Fibroblast of skin of abdomen (primary cell): ENCODE measurements at places on chromosomes 3 and 15.

DNA sequence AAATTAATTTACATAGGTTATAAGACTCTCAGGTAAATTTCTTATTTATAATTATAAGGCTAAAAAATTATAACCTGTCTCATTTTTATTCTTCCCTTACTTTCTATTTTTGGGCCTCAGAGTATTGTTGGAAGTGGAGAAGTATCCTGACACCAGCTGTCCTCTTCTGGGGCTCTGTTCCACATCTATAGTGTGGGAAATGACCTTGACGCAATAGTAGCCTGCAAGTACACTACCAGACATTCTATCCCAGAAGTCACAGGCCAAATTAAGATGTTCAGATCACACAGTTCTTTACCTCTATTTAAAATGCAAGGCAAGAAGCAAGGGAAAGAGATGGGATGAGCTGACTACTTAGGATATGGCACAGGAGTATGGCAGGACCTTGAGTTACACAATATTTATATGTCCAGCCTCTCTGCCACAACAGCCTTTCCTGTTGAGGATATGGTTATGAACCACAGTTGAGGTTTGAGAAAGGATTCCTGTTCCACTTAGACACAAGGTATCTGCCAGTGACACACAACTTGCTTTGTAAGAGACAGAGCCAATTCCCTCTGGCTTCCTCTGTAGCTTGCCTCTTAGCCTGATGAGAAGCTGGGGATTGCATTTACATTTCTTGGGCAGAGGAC, 158.0 kb upstream of the IL12A start:
- DNase-seq = no peak

DNA sequence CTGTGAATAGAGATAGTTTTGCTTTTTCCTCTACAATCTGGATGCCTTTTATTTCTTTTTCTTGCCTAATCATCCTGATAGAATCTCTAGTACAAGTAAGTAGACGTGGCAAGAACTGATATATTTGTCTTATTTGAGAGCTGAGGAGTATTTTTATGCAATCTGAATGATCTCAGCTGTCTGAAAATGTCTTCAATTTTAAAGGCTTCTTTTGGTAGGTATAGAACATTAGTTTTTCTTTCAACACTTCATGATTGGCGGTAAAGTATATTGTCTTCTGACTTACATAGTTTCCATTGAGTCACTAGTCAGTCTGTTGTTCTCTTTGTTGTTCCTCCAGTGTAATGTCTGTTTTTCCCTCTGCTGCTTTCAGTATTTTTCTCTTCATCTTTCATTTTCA, 31.3 kb downstream of the MGA start:
- peak; percentile 42 for DNase-seq

GRCh38 chr3:175312791-175313190, 453.7 kb downstream of the NAALADL2 start:
- DNase-seq = no peak

DNA sequence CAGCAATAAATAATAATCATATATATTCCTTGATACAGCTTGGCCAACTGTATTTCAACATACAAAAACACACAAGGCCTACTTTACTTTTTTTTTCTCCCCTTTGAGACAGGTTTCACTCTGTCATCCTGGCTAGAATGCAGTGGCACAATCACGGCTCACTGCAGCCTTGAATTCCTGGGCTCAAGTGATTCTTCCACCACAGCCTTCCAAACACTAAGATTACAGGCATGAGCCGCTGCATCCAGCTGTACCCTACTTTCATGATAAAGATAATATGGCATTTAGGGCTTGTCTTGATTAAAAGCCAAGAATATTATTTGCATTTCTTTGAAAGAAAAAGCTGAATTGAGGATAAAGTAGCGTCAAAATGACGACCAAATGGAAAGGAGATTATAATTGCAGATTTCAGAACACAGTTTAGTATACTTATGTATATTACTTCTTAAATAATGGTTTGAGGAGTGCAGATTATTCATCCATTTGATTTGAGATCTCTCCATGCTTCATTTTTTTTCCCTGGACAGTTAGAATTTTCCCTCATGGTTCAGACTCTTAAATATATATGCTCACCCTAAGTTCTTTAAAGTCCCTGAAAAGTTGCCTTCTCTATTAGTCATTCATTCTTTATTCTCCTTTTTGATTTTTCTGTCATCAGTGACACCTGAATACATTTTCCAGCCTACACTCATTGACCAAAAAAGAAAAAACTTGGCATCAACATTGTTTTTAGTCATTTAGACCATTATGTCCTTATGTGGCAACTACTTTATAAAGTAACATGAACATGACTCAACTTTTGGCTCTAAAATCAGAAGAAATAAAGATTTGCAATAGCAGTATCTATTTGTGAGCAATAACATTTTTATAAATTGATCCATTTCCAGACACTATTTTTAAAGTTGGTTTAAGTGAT, 48.5 kb upstream of the MLF1 start:
- DNase-seq = peak; percentile 72

DNA sequence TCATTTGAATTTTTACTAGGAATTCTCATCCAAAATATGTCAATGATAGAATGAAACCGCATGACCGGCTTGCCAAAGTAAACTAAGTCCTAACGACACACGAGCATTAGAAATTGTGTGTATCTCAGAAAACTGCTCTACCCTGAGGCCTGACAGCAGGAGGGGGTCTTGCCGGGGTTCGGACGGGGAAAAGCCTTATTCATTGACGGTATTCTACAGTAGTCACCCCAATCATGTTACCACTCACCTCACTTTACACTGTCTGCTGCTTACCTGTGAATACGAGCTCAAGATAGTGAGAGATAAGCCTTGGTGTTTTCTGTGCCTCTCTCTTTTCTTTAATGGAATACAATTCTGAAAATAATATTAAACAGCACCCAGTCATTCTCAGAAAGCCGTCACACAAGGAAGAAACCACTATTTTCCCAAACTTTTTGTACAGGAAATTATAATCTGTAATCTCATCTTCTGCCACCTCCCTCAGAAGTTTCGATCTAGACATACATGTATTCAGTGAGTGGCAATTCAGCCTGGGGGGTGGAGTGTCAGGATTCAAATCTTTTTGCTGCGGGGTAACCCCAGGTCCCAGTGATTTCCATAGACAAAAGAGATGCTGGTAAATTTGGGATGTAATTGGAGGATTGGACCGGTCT, 492 bp upstream of the FAM43A start:
- no peak for DNase-seq

- DNase-seq = no peak
Measured at GRCh38 chr15:29067949-29068348, 182.2 kb downstream of the APBA2 start.

GRCh38 chr3:79204351-79204750, 563.4 kb downstream of the ROBO1 start:
- peak; percentile 20 for DNase-seq

DNA sequence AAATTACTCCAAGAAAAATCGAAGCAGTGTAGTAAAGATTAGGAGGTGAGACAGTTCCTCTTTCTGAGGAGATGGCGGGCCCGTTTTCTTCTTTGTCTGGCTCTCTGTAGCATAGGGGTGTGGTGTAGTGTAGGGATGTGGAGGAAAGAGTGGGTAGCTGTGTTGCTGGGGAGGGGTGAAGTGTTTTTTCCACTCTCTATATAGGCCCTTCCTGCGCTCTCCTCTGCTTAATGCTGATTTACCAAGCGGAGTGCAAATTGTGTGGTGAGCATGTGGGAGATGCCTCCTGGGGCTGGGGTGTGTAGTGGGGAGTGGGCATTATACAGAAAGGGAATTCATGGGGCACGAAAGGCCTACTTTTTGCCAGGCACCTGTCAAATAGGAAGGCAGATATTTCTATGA, 94.9 kb downstream of the ST6GAL1 start:
- no peak for DNase-seq

DNA sequence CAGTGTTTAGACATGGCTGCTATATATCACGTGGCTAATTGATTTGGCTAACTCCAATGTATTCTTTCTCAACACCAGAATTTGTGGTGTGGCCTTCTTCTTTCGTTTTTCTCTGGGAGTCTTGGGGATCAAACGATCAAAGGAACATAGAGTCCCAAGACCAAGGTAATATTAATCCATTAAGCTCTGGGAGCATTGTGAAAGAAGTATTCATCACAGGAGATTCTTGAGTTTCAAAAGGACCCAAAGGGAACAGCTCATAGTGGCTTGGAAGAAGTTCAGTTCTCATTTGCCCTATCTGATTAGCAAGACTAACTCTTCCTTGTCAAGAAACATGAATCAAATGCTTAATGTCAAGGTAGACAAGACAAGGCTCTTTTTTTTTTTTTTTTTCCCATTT, 32.9 kb upstream of the TICRR start:
- DNase-seq = no peak

DNA sequence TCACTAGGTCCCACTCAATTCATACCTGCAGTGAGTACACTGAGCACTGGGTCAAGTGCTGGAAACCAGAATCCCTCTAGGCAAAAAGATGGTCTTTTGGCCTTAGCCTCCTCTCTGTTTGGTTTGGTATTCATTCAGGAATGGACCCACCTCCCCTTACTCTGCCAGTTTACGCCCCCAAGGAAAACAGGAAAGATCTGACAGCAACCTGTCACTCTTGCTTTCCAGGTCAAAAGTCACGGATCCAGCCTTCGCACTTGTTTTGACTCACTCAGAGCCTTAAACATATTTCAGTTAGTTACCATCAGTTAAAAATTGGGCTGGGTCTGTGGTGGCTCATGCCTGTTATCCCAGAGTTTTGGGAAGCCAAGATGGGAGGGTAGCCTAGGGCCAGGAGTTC, 68.1 kb downstream of the SYNM start:
- DNase-seq = no peak

DNA sequence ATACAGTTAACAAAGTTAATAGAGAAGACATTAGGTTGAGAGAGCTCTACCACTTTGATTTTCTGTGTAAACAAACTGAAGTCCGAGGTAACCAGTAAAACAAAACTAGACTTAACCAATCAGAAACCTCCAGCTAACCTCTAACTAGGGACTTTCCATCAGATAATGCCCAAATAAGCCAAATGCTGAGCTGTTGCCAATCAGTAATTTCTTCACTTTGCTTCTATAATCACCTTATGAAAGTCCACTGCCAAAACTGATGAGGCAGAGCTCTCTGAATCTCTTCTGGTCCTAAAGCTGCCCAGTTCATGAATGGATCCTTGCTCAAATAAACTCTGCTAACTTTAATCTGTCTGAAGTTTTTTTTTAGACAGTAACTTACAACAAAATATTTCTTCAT, 448.0 kb upstream of the NECTIN3 start:
- no peak for DNase-seq

GRCh38 chr3:128554100-128554464, 61.1 kb upstream of the GATA2 start:
- DNase-seq = peak; percentile 12

GRCh38 chr3:13493867-13494441, 13.8 kb downstream of the HDAC11 start:
- DNase-seq = no peak

GRCh38 chr3:33006571-33007286, 55.3 kb downstream of the CCR4 start:
- DNase-seq = no peak

DNA sequence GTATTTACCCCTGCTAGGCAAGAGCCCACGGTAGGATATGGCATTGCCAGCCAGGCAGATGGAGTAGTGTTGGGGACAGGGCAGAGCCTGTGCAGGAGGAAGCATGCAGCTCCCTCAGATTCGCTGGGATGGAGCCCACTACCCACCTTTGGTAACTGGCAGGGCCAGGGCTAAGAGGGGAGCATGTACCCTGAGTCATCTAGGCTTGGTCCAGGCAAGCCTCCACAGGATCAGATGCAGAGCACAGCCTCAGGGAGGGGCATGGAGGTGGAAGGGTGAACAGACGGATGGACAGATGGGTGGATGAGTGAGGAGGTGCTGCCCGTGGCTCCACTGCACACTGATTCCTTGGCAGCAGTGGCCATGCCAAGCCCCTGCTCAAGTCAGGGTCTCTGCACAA, 33.0 kb downstream of the IL20RB start:
- DNase-seq = no peak

GRCh38 chr3:58175437-58176184, 35.2 kb downstream of the DNASE1L3 start:
- peak; percentile 37 for DNase-seq

- DNase-seq = peak; percentile 26
Measured at GRCh38 chr3:108495717-108496116, 14.7 kb downstream of the MYH15 start.

DNA sequence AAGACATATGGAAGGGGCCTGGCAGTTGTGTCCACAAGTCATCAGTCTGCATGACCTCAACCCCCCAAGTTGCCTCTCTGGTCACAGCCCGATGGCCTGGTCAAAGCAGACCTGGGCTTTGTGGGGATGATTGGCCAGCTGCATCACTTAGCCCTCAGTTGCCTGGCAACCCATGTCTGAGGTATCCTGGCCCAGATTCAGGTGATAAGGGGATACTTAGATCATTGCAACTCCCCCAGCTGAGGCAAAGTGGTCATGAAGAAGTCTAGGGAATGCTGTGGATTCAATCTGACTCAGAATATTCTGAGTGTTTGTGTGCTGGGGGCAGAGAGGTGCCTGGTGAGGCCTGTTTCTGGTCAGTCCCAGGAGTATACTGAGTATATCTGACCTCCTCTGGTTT, 5.0 kb downstream of the GPR156 start:
- DNase-seq = no peak

GRCh38 chr15:59649603-59650002, 7.7 kb downstream of the GTF2A2 start:
- no peak for DNase-seq

DNA sequence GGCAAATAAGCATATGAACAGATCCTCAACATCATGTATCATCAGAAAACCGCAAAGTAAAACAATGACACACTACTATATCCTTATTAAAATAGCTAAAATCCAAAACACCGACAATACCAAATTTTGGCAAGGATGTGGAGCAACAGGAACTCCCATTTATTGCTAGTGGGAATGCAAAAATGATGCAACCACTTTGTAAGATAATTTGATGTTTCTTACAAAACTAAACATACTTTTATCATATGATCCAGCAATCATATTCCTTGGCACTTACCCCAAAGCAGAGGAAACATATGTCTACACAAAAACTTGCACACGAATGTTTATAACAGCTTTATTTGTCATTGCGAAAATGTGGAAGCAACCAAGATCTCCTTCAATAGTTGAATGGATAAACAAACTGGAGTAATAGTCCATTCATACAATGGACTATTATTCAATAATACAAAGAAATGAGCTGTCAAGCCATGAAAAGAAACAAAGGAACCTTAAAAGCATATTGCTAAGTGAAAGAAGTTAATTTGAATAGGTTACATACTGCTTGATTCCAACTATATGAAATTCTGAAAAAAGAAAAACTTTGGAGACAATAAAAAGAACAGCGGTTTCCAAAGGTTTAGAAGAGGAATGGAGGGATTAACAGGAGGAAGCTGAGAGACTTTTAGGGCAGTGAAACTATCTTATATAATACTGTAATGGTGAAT, 172.0 kb downstream of the VPS13C start:
- DNase-seq = peak; percentile 9

- peak; percentile 17 for DNase-seq
Measured at GRCh38 chr3:171528102-171528501, 67.9 kb upstream of the TNIK start.
